ENCODE measurements at places on chromosomes 6 and 20.

DNA sequence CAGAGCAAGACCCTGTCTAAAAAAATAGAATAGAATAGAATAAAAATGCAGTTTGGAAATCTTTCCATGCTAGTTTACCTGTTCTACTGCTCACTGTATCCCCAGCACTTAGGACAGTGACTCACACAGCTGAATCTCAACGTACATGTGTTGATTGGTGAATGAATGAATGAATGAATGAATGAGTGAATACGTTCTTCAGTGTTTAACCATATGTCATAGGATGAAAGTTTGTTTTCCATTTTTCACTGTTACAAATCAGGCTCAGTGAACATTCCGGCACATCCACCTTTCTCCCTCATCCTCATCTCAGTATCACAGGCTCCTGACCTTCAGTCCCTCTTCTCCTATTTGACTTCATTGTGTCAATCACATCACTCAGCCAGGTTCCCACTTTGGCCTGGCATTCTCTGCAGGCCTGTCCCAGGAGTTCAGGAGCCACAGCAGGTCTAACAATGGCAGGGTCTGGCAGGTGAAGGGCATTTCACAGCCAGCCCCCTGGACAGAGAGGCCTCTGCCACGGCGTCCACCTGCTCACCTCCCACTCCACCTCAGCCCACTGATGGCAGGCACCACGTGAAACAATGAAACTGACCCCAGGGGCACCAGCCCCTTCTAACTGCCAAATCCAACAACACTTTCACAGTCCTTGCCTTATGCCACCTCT is 7.9 kb downstream of the ZC3H12D start:
- DNase-seq: no peak

GRCh38 chr20:32456869-32457478 is 98.8 kb downstream of the ASXL1 start:
- no peak for DNase-seq

DNA sequence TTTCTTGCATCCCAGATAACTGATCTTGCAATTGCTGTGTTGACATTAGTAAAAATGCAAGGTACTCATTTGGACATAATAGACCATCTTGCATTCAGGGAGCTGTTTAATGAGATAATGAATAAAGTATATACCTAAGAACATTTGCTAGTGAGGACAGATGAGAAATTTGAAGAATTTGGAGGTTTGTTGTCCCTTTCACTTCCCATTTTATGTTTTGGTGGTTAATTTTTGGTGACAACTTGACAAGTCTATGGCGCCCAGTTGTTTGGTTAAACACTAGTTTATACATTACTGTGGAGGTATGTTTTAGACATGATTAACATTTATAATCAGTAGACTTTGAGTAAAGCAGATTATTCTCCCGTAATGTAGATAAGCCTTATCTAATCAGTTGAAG is 300.2 kb upstream of the SYNCRIP start:
- no peak for DNase-seq

- DNase-seq: no peak
These were observed 194.0 kb upstream of the EYA4 start for GRCh38 chr6:133047065-133047665.

DNA sequence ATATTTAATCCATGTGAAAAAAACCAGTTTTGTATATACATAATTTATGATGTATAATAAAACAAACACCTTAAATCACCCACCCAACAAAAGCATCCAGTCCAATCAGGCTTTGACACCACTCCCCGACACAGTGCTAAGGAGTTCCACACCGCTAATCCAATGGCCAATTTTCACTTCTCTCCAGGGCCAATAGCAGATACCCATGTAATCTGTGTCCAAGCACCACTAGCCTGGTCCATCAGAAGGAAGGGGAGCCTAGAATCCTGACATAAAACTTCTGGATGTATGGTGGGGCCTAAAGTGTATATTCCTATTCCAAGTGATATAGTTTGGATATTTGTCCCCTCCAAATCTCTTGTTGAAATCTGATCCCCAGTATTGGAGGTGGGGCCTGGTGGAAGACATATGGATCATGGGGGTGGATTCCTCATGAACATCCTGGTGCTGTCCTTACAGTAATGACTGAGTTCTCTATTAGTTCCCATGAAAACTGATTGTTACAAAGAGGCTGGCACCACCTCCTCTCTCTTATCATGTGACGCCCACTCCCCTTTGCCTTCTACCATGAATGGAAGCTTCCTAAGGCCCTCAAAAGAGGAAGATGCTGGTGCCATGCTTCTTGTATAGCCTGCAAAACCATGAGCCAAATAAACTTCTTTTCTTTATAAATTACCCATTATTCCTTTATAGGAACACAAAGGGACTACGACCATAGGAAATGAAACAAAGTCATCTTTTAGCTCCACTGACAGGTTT is 20.8 kb downstream of the RALGAPA2 start:
- DNase-seq: no peak

DNA sequence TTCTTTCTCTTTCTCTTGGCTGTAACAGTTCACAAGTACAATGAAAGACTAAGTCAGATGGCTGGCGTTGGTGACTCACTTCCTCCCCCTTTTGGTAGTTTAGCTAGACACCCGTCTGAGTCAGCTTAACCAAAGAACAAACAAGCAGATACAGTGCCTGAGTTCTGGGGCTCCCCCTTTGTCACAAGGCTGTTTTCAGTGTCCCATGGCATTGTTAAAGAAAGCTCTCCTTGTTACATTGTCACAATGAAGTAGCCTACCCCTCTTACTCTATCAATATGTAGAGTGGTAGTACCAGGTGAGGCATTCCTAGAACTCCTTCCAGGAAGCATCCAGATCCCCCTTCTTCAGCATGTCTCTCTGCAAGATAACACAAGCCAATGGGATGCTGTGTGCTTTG is 38.6 kb downstream of the KIAA0408 start:
- peak; percentile 59 for DNase-seq

- DNase-seq: no peak
These were observed 184.9 kb downstream of the GPX5 start for GRCh38 chr6:28710466-28711191.

GRCh38 chr20:51946586-51946985 is 144.3 kb upstream of the SALL4 start:
- no peak for DNase-seq

GRCh38 chr6:36605560-36606391 is 11.6 kb downstream of the SRSF3 start:
- DNase-seq: no peak

DNA sequence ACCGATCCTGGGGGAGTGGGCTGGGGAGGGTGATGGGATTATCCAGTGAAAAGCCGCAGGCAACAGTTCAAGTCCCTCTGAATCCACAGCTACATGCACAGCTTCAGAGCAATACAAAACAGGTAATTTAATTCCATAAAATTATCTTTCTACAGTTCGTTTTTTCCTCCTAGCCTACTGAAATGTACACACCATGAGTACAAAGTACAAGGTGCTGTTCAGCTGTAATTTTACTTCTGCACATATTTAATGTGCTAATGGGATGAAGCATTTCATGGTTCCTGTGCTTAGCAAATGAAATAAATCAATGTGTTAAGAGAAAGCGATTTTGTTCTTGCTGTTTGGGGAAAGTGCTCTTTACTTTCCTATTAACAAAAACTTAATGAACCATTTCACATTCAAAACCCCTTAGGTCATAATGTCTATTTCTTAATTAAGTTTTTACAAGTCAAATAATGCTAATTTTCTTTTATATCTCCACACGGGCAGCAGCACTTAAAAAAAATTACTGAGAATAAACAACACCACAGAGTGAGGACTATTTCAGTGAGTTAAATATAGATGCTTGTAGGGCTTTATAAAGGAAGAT is 71.8 kb downstream of the INSM1 start:
- DNase-seq: no peak

GRCh38 chr20:43564993-43565757 is 6.3 kb downstream of the SGK2 start:
- DNase-seq: no peak

GRCh38 chr6:39910164-39910563 is 24.1 kb downstream of the MOCS1 start:
- DNase-seq: no peak

DNA sequence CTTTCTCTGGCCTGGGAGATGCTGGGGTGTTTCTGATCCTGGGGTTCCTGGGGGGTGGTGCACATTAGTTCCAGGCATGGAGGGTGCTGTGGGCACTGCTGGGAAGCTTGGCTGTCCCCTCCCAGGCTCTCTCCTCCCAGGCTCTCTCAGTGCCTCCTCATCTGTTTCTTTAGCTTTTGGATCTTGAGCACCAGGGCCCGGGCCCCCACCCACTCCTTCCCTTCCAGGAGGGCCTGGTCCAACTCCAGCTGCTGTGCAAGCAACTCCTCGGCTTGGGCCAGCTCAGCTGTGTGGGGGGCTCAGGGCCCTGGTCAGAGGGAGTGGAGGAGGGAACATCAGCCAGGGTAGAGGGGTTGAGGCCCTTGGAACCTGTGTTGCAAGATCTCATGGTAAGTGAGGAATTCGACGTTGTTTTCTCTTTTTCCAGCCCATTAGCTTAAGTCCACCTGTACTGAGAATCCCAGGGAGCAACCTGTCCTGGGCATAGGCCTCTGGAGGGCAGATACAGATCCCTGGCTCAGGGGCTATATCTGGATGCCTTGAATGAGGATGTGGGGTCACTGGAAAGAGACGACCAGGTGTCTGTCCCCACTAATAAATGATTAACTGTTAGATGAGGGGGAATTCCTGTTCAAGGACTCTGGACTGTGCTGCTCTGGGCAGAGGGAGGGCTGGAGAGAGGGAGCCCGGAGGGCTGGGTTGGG is 34.5 kb upstream of the HLA-A start:
- DNase-seq: no peak

- DNase-seq: no peak
These were observed 330.5 kb downstream of the TFAP2A start for GRCh38 chr6:10084111-10084986.

- DNase-seq: no peak
These were observed 194.7 kb upstream of the RREB1 start for GRCh38 chr6:6912817-6913744.

- no peak for DNase-seq
These were observed 286.4 kb upstream of the IRAK1BP1 start for GRCh38 chr6:78580923-78581322.

GRCh38 chr6:38100380-38100779 is 280.9 kb downstream of the ZFAND3 start:
- DNase-seq: no peak

DNA sequence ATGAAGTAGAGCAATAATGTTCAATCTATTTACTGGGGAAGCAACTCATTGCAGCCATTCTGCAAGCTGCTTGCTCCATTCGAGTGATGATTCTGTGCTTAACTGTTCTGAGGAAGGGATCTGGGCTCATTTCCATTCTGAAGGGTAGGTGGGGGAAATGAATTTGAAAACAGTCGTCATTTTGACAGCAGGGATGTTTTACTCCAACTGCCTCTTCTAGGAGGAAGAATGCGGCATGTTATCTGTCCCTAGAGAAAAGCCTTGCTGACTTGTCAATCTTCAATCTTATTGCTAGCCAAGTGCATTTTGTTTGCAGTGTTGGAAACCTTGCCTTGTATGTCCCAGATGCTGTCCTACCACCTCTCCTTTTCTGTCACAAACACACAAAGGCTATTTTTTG is 105.9 kb downstream of the PRDM13 start:
- no peak for DNase-seq

DNA sequence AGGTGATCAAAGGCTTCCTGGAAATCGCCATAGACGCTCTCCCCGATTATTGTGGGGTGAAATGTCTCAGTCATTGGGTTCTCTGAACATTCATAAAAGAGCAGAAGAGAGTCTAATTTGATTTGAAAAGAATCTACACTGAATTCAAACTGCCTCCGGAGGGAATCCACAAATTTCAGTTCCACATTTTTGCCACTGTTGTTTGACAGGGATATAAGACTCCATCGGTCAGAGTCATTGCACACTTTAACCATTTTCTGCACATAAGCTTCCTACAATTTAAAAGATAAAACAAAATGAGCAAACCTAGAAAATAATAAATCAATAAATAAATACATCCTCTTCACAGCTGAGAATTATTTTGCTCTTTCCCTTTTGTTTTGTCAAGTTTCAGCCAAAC is 2.3 kb downstream of the TENT5A start:
- DNase-seq: no peak

- DNase-seq: no peak
These were observed 794.6 kb downstream of the TFAP2A start for GRCh38 chr6:9620263-9620662.

DNA sequence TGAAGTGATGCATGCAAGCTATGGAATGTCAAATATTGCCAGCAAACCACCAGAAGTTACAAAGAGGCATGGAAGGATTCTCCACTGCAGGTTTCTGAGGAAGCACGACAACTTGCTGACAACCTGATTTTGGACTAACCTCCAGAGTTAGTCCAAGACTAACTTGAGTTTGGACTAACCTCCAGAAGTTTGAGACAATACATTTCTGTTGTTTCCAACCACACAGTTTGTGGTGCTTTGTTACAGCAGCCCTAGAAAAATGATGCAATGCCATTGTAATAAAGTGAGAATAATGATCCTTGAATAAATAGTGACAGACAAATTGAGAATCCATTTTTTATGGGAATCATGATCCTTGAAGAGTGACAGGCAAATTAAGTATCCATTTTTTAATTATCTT is 169.9 kb upstream of the HDDC2 start:
- DNase-seq: no peak

DNA sequence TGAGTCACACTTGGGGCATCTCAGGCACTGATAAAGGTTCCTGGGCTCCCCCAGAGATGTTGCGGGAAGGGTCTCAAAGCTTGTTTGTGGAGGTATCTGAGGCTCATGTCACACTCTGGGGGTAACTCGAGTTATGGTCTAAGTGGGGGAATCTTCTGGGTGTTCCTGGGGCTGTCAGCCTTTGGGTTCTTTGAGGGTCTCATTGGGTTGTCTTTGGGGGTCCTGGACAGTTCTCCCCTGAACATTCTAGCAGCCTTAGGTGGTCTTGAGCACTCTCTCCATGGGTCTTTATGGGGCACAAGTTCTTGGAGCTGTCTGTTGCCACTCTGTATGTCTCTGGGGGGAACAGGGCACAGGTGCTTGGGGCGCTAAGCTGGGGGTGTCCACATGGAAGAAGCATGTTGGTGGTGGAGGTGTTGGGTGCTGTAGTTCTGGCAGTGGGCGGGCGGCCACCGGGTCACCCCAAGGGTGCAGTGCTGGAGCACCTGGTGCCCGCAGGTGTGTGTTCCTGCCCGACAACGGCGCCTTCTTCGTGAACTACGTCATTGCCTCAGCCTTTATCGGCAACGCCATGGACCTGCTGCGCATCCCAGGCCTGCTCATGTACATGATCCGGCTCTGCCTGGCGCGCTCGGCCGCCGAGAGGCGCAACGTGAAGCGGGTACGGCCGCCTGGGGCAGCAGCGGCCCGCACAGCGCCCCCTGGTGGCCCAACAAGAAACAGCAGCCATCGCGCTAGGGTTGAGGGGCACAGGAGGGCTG is 7.1 kb upstream of the CAPN11 start:
- DNase-seq: peak; percentile 38
